ENCODE measurements at places on chromosomes 11 and 22. TPM values are rescaled to one million over a fixed set of nuclear protein-coding genes. Genes with fewer than 3 reads are reported as not detected.

DNA sequence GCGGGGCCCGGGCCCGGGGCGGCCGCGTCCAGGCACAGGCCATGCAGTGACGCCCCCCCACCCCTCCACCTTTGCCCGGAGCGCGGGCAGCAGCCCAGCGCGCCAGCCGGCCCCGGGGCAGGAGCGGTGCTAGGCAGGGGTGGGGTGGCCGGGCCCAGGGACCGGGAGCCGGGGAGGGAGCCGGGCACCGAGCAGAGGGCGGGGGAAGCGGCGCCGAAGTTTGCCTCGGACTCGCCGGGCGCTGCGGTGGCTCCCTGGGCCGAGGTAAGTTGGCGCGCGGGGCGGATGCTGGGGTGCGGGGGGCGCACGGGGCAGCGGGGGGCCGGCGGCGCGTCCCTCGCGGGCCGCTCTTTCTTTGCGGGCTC is 332 bp downstream of the TEAD1 start:
- no peaks in the 10 kb centered on the region for H3K36me3 ChIP-seq
- H3K4me1 ChIP-seq = peaks cover 43% of the 10 kb centered on the region
- no peak overlapping the region for H3K4me3 ChIP-seq
- no peak overlapping the region for H3K27ac ChIP-seq

DNA sequence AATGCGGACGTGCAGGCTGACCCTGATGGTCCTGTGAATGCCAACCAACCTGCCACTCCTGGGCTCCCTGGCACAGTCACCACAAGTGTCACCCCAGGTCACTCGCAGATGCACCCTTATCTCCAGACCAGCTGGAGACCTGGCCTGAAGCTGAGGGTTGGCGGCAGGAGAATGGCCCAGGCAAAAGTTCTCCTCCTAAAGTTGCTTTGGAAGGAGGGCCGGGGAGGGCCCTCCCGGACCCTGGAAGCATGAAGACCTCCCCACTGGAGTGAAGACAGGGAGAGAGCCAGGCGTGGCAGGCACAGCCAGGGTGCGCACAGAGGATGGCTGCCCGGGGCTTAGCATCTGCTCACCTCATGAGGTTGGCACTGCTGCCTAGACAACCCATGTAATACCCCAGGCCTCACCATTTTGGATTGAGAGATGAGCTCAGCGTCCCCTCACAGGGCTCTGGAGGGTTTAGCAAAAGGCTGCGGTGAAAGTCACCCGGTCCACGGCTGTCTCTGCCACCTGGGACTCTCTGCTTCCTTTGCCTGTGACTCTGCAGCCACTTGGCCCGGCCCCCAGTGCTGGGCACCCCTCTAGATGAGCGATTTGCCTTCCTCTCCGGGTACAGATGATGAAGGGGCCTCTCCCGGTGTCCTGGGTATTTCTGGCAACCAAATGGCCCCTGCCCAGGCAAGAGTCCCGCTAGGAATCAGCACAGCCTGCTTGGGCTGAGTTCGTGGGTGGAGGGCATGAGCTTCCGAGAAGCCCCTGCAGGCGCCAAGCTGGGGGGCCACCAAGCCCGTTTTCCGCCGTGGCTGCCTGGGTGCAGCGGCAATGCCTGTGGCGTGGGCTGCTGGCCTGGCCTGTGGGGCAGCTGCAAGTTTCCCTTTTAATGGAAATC is 48.3 kb upstream of the SEPTIN5 start:
- peaks cover 15% of the 10 kb centered on the region for H3K4me1 ChIP-seq
- H3K36me3 ChIP-seq = no peaks in the 10 kb centered on the region
- H3K4me3 ChIP-seq = no peak overlapping the region
- no peak for DNase-seq
- peaks cover 10% of the 10 kb centered on the region for H3K27me3 ChIP-seq

The FAM227A gene
- total RNA-seq = 3.8 TPM

- H3K4me3 ChIP-seq = no peak overlapping the region
- no peak for DNase-seq
- peaks cover 27% of the 10 kb centered on the region for H3K4me1 ChIP-seq
These were observed 41.6 kb upstream of the PRAME start for GRCh38 chr22:22600531-22601261.

- H3K36me3 ChIP-seq = no peaks in the 10 kb centered on the region
- no peak for DNase-seq
- H3K4me1 ChIP-seq = 0 out of 2 replicates have a peak, but pooled peaks cover 8% of the 10 kb centered on the region
- no peak overlapping the region for H3K27ac ChIP-seq
- no peaks in the 10 kb centered on the region for H3K27me3 ChIP-seq
These were observed 385.6 kb downstream of the CNTN5 start for GRCh38 chr11:99406345-99406744.

- H3K4me1 ChIP-seq = peaks cover 9% of the 10 kb centered on the region
- H3K36me3 ChIP-seq = no peaks in the 10 kb centered on the region
- peaks cover 8% of the 10 kb centered on the region for H3K27me3 ChIP-seq
- DNase-seq = no peak
- H3K27ac ChIP-seq = no peak overlapping the region
- H3K4me3 ChIP-seq = no peak overlapping the region
These were observed 9.9 kb downstream of the MICAL2 start for GRCh38 chr11:12120031-12121008.

DNA sequence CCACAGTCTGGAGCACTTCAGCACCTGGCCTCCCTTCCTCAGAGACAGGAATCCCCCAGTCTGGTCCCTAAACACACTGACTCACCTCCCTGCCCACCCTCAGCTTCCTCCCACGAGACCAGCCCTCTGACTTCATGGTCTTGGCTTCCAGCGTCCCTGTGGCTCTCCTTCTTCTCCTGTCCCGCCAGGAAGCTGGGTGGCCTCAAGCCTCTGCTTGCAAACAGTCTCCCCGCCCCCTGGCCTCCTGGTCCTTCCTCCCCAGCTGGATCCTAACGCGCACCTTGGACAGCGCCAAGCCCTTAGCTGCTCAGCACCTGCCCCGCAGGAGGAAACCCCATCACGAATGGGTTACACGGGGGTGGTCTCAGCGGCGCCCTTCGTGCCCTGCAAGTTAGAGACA is 4.5 kb downstream of the NCF4 start:
- peaks cover 12% of the 10 kb centered on the region for H3K27me3 ChIP-seq
- DNase-seq = peak; percentile 34
- no peak overlapping the region for H3K27ac ChIP-seq
- H3K4me1 ChIP-seq = peaks cover 3% of the 10 kb centered on the region
- no peaks in the 10 kb centered on the region for H3K36me3 ChIP-seq
- H3K4me3 ChIP-seq = no peak overlapping the region

DNA sequence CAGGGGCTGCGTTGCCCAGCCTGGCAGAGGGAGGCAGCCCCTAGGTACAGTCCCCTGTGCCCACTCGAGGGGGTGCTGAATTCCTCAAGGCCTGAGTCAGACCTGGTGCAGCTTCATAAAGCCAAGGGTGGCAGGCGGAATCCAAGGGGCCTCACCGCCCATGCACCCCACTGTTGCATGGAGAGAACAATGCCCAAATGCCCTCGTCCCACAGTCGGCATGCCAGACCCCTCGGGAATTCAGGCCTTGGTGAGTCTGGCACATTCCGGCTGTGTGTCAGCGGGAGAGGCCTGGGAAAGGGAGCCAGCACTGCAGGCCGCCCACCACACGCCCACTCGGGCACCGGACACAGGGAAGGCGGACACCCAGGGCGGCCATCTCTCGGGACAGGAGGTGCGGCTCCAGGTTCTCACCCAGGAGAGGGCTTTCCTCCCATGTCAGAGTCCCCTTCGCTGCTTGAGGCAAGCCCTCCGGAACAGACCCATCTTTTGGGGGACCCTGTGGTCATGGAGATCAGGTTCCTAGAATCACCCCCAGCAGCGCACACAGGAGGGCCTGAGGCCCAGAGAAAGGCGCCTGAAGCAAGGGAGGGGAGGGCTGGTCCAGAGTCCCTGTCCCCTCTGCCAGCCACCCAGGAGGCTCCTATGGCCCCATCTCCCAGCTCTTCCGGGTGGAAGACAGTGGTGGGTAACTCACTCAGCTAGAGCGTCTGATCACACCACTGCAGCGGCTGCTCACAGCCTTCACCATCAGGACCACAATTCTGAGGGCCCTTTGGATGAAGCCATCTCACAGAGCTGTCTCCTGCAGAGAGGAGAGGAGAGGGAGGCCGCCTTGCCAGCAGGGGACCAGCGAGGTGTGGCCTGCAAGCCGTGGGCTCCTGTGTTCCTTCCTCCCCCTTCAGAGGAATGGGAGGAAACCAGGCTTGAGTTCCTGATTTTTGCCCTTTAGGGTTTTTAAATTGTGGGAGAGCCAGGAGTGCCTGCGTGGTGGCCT is 31.6 kb upstream of the KCNQ1OT1 start:
- H3K27me3 ChIP-seq = peaks cover 80% of the 10 kb centered on the region
- DNase-seq = no peak
- H3K4me1 ChIP-seq = no peaks in the 10 kb centered on the region

DNA sequence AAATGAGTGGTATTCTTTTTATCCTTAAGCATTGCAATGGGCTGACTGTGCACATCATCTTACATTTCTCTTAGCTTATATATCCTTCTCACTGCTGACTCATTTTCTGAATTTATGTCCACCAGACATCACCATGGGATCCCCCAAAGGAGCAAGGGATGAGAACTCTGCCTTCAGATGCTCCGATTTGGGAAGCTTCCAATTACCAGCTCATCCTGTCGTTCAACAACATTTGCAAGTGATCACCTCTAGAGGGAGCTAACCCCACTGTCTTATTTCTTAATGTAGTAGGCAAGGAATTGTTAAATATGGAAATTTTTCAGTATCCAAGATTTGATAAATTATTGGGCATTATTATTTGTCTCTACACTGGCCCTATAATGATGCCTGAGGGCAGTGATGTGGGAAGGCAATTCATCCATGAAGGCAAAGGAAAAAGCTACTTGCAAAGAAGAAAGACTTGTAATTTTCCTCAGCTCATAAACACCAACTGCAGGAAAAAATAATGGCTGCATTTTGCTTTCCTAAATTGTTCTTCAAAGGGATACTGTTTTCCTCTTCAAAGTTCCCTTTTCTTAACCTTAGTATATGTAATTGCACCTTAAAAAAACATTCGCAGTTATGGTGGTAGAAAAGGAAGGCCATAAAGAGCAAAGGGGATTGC is 102.4 kb upstream of the FSHB start:
- H3K4me1 ChIP-seq = no peaks in the 10 kb centered on the region
- peaks cover 30% of the 10 kb centered on the region for H3K27me3 ChIP-seq
- H3K4me3 ChIP-seq = no peak overlapping the region
- no peak overlapping the region for H3K27ac ChIP-seq
- no peak for DNase-seq

GRCh38 chr11:128809128-128809527 is 58.0 kb downstream of the KCNJ1 start:
- H3K4me1 ChIP-seq = peaks cover 1% of the 10 kb centered on the region
- H3K27ac ChIP-seq = no peak overlapping the region
- no peak for DNase-seq
- no peaks in the 10 kb centered on the region for H3K36me3 ChIP-seq
- H3K4me3 ChIP-seq = no peak overlapping the region
- H3K27me3 ChIP-seq = peaks cover 3% of the 10 kb centered on the region

The ST14 gene
- 33.9 TPM for total RNA-seq

- H3K27me3 ChIP-seq = no peaks in the 10 kb centered on the region
- 0 out of 2 replicates have a peak, but pooled peaks cover 3% of the 10 kb centered on the region for H3K4me1 ChIP-seq
- H3K36me3 ChIP-seq = peaks cover 23% of the 10 kb centered on the region
- no peak overlapping the region for H3K27ac ChIP-seq
- peak; percentile 82 for DNase-seq
These were observed 15.4 kb downstream of the ARFGAP2 start for GRCh38 chr11:47161134-47161854.

- H3K36me3 ChIP-seq = peaks cover 1% of the 10 kb centered on the region
- no peak overlapping the region for H3K4me3 ChIP-seq
- H3K27ac ChIP-seq = no peak overlapping the region
- H3K4me1 ChIP-seq = peaks cover 10% of the 10 kb centered on the region
- H3K27me3 ChIP-seq = peaks cover 48% of the 10 kb centered on the region
These were observed 2.3 kb downstream of the EFEMP2 start for GRCh38 chr11:65870307-65870658.

GRCh38 chr11:81970886-81971285 is 762.8 kb downstream of the FAM181B start:
- no peak overlapping the region for H3K27ac ChIP-seq
- no peaks in the 10 kb centered on the region for H3K36me3 ChIP-seq
- no peak for DNase-seq
- H3K27me3 ChIP-seq = no peaks in the 10 kb centered on the region

DNA sequence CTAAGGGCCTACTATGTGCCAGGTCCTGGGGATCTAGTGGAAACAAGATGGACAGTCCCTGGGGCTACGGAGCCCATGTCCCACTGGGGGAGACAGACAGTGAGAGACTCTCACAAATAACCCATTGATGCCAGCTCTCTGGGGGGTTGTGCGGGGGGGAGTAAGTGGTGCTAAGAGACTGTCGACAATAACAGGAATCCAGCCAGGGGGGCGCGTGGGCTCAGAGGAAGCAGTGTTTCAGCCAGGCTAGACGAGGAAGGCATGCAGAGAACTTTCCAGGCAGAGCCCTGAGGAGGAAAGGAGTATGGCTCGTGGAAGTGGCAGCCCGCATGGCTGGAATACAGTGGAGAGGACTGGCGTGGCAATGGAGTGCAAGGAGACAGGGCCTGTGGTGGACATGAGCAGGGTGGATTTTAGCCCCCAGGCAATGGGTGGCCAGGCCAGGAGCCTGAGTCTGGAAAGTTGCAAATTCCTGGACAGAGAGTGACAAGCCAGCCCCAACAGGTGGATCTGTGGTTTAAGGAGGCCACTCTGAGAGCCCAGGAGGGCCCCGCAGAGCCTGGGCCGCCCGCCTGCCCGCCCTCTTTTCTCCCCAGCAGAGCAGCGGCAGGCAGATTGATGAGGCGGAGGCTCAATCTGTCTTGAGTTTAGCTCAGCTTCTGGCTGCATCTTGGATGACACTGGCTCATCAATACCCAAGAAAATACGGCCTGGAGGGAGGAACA is 40.0 kb upstream of the TCF20 start:
- peak overlapping the region; percentile 58 for H3K27ac ChIP-seq
- H3K4me1 ChIP-seq = peaks cover 34% of the 10 kb centered on the region
- no peak for DNase-seq
- peaks cover 4% of the 10 kb centered on the region for H3K27me3 ChIP-seq
- H3K4me3 ChIP-seq = no peak overlapping the region

The OR10A2 gene
- total RNA-seq = not detected

The C1QTNF5 gene
- total RNA-seq = 2.2 TPM

GRCh38 chr11:37394236-37394870 is 796.3 kb upstream of the RAG2 start:
- H3K36me3 ChIP-seq = peaks cover 67% of the 10 kb centered on the region
- no peak overlapping the region for H3K4me3 ChIP-seq
- no peaks in the 10 kb centered on the region for H3K4me1 ChIP-seq
- H3K27ac ChIP-seq = no peak overlapping the region
- H3K27me3 ChIP-seq = peaks cover 7% of the 10 kb centered on the region
- no peak for DNase-seq

Data from WTC11 (cell line).